ENCODE measurements at places on chromosomes 1 and 21.

DNA sequence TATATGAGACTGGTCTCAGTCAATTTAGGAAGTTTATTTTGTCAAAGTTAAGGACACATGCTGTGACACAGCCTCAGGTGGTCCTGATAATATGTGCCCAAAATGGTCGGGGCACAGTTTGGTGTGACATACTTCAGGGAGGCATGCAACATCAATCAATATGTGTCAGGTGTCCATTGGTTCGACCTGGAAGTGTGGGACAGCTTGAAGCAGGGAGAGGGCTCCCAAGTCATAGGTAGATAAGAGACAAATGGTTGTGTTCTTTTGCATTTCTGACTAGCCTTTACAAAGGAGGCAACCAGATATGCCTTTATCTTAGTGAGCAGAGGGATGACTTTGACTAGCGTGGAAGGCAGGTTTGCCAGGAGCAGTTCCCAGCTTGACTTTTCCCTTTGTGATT is 4.5 kb upstream of the ERVH48-1 start:
- DNase-seq = no peak

DNA sequence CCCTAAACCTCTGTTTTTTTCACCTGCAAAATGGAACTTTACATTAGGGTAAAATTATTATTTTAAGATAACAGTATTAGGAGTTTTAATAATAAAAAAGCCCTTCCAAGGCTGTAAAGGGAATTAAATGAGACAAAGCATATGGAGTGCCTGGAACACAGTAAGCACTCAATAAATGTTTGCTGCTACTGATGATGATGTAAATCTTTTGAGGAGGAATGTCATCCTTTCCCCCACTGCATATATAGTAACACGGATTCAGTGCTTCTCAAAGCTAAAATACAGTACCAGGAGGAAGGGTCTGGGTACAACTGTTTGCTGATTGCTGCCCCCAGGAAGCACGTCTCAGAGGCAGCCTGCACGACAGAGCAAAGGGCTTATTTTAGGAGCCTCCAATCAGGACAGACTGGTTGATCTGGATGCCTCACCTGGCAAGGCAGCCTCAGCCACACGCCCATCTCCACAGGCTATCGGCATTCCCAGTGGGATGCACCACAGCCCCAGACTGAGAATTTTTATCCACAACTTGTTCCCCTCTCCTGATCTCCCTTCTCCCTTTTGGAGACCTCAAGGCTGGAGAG is 64.4 kb downstream of the GADD45A start:
- DNase-seq = no peak

GRCh38 chr1:187624812-187625545 is 796.2 kb downstream of the PLA2G4A start:
- DNase-seq = no peak

GRCh38 chr1:150152182-150152536 is 2.4 kb downstream of the PLEKHO1 start:
- no peak for DNase-seq

- no peak for DNase-seq
Measured at GRCh38 chr21:37876561-37876960, 39.7 kb downstream of the KCNJ6 start.

GRCh38 chr1:68111519-68112436 is 61.4 kb upstream of the DIRAS3 start:
- no peak for DNase-seq

- DNase-seq = no peak
Measured at GRCh38 chr1:41975850-41976569, 57.3 kb upstream of the HIVEP3 start.

- DNase-seq = no peak
Measured at GRCh38 chr1:29473161-29473855, 237.0 kb downstream of the PTPRU start.

GRCh38 chr1:243733670-243734307 is 116.3 kb downstream of the AKT3 start:
- no peak for DNase-seq

DNA sequence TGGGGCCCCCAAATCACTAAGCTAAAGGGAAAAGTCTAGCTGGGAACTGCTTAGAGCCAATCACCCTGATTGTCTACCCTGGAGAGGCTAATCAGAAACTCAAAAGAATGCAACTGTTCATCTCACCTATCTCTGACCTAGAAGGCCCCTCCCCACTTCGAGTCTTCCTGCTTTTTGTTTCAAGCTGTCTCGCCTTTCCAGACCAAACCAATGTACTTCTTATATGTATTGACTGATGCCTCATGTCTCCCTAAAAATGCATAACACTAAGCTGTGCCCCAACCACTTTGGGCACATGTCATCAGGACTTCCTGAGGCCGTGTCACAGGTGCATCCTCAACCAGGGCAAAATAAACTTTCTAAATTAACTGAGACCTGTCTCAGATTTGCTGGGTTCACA is 209.5 kb downstream of the APP start:
- DNase-seq = no peak

DNA sequence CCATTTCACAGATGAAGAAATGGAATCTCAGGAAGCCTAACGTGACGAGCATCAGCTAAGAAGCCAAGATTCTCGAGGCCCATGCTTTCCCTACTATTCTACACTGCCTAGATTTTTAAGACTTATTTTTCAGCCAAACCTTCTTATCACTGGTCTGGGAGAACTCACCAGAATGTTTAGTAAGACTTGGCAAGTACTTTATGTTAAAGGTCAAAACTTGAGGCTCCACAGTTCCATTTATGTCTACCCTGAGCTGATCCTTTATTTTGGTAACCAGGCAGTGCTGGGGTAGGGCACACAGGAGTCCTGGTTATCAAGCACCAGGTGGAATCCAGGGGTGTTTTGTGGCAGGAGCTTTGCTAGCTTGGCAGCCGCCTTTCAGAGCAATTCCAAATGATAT is 16.8 kb downstream of the PLXNA2 start:
- DNase-seq = no peak

GRCh38 chr1:187408212-187409004 is 579.7 kb downstream of the PLA2G4A start:
- no peak for DNase-seq

- DNase-seq = no peak
Measured at GRCh38 chr21:39083377-39084008, 99.8 kb downstream of the PSMG1 start.

GRCh38 chr21:45336870-45337269 is 49.2 kb upstream of the POFUT2 start:
- no peak for DNase-seq

GRCh38 chr1:16076865-16077238 is 3.4 kb upstream of the FAM131C start:
- no peak for DNase-seq

DNA sequence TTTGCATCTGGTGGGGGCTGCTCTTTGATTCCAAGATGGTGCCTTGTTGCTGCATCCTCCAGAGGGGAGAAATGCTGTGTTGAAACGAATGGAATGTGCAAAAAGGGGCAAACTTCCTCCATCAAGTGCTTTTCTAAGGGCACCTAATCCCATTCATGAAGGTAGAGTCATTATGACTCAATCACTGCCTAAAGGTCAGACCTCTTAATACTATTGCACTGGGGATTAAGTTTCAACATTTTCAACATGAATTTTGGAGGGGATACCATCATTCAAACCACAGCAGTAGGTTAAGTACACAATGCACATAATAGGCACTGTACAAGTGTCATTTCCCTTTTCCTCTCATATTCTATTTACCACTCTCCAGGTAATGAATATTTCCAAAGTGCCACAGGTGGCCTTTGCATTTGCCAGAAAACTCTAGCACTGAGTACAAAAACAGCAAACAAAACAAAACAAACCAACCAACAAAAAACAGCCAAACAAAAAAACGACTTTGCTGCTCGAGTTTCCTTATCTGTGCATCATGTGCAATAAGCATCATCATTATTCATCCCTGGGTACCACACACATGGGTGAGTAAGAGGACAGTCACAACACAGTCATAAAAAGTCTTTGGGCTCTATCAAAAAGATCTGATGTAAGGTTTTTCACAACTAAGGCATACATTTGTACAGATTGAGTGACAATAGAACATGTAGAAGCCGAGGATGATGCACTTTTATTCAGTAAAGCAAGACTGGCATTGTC is 42.5 kb downstream of the IFI44 start:
- DNase-seq = no peak

- DNase-seq = no peak
Measured at GRCh38 chr1:232968391-232968790, 18.0 kb downstream of the NTPCR start.

- no peak for DNase-seq
Measured at GRCh38 chr1:58660105-58660504, 39.8 kb downstream of the MYSM1 start.

GRCh38 chr1:43786960-43787359 is 79.6 kb downstream of the ST3GAL3 start:
- no peak for DNase-seq

- DNase-seq = no peak
Measured at GRCh38 chr21:42746240-42746592, 92.8 kb downstream of the PDE9A start.

- no peak for DNase-seq
Measured at GRCh38 chr1:110185181-110185580, 24.9 kb upstream of the KCNC4 start.

DNA sequence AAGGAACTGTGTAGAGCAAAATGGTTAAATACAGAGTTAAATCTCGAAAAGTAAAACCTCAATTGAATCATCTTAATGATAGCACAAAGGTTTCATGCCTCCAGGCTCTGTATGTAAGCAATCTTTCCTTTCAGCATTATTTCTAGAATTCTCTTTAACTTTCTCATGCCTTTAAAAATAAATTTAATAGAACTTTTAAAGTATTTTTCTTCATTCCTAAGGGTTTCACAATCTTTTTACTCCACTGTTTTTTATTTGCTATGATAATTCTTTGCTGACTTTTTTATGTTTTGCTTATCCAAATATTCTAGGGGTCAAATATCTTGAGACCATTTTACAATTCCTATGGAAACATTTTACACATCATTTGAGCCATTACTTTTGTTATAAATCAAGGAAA is 288.0 kb downstream of the BACH1 start:
- DNase-seq = no peak

DNA sequence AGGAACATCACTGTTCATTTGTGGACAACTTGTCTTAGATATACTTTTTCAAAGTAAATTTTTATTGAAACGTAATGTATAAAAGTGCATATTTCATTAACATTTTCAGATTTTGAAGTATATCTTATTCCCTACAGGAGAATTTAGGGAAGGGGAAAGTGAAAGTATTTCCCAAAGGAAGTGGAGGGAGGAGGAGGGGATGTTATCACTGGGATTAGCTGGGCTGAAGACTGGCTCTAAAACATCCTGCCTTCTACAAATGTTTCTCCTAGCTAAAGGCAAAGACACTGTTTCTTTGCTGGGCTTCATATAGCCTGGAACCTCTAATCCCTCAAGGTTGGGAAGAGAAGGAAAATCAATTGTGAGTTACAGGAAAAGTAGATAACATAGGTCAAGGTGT is 7.1 kb upstream of the ZNF697 start:
- no peak for DNase-seq

GRCh38 chr21:46448108-46448507 is 10.6 kb upstream of the DIP2A start:
- DNase-seq = no peak

DNA sequence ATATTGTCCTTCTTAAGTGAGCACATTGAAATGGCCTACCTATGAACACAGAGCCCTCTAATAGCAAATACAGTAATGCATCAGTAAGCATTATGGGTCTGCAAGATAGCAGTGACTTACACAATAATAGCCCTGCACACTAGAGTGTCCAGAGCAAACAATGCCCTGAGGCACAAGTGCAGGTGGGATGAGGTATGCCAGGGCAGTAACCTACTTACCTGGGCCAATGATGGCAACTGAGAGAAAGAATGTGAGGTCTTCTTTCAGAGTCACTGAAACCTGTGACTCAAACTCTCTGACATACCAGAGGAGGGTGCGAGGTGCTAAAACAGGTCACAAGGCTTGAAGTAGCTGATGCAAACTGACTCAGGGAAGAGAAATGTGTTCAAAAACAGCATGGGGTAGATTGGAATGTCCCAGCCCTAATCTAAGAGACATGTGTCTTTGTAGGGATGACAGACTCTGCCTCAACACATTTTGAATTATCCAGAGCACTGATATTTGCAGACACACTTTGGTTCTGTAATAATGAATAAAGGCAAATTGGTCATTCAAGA is 168.5 kb upstream of the RUNX1 start:
- DNase-seq = no peak

GRCh38 chr1:244271691-244272308 is 179.9 kb downstream of the ADSS2 start:
- no peak for DNase-seq

DNA sequence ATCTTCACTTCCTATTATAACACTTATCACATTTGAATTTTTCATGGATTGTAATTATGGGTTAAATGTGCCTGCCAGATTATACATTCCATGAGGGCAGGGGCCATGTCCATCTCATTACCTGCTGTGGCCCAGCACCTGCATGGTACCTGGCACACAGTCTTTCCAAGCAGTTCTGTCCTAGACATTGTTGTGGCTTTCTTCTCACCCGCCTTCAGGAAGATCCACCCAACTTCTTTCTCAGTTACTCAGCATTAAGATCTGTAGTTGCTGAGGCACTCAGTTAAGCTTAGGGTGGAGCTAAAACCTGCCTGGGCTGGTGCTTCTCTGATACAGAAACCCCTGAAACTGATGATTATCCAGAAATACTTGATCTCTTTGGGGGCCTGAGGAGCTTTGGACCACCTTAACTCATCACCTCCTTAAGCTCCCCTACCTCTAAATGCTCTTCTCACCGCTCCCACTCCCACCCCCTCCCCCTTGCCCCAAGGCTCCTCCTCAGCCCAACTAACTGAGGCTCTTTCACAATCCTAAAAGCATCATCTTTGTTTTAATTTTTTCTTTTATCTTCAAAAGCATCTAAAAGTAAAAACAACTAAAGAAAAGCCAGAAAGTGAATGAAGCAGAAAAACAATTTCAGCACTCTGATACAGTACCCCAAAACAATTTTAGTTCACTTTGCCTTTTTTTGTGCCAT is 190.6 kb downstream of the FGGY start:
- no peak for DNase-seq

DNA sequence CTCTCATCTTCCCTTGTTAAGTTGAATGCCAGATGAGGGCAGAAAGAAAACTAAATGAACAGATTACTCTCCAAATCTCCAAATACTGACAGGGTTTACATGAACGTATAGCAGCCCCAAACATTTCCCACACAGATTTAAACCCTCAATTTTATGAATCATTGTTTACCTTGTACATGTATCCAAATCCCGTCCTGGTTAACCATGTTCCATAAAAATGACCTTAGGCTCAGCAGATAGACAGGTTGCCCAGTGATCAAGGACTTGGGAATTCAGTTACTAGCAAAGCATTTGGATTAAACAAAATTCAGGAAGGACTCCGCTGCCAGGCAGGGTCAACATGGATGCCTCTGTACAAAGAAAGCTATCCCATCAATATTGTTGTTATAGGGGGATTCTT is 213.5 kb downstream of the GPATCH2 start:
- no peak for DNase-seq

- no peak for DNase-seq
Measured at GRCh38 chr1:165034136-165034809, 322.2 kb downstream of the LMX1A start.

GRCh38 chr1:30417701-30418046 is 305.7 kb downstream of the MATN1 start:
- no peak for DNase-seq

Data from activated effector memory CD4-positive, alpha-beta T cell treated with Interleukin-2 at 50 U/mL for 16 hours (primary cell).